ENCODE measurements at places on chromosomes 7 and 10. TPM values are rescaled to one million over a fixed set of nuclear protein-coding genes. Genes with fewer than 3 reads are reported as not detected.

GRCh38 chr10:91391920-91392319 lies 18.2 kb upstream of the HECTD2 start:
- H3K36me3 ChIP-seq, result no peaks in the 10 kb centered on the region
- no peak overlapping the region for H3K27ac ChIP-seq
- DNase-seq, result no peak

The ACHE gene
- total RNA-seq, result 0.20 TPM

- H3K4me3 ChIP-seq, result no peak overlapping the region
- peaks cover 19% of the 10 kb centered on the region for H3K4me1 ChIP-seq
- no peaks in the 10 kb centered on the region for H3K27me3 ChIP-seq
- no peak for DNase-seq
Observed at GRCh38 chr7:77794000-77794399, 4.2 kb downstream of the TMEM60 start.

- H3K27me3 ChIP-seq, result no peaks in the 10 kb centered on the region
- no peak overlapping the region for H3K27ac ChIP-seq
- H3K4me3 ChIP-seq, result no peak overlapping the region
- no peaks in the 10 kb centered on the region for H3K4me1 ChIP-seq
- no peaks in the 10 kb centered on the region for H3K36me3 ChIP-seq
- DNase-seq, result no peak
Observed at GRCh38 chr10:90986136-90986760, 65.4 kb upstream of the ANKRD1 start.

DNA sequence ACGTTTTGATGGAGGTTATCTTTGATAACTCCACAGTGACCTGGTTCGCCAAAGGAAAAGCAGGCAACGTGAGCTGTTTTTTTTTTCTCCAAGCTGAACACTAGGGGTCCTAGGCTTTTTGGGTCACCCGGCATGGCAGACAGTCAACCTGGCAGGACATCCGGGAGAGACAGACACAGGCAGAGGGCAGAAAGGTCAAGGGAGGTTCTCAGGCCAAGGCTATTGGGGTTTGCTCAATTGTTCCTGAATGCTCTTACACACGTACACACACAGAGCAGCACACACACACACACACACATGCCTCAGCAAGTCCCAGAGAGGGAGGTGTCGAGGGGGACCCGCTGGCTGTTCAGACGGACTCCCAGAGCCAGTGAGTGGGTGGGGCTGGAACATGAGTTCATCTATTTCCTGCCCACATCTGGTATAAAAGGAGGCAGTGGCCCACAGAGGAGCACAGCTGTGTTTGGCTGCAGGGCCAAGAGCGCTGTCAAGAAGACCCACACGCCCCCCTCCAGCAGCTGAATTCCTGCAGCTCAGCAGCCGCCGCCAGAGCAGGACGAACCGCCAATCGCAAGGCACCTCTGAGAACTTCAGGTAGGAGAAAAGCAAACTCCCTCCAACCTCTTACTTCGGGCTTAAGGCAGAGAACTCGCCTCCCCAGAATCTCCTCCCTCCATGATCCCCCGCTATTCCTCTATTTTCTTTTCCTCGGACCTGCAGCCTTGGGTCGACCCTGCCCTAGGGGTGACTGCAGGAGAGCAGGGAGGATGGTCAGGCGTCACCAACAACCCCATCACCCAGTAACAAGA lies at the start of gene SERPINE1:
Gene SERPINE1, plus strand, starts transcription at position 454 of the 809 bp plus-strand sequence. CDS start 1,290 bp downstream, outside the sequence.
- no peak within 1 kb of the TSS for H3K27ac ChIP-seq
- H3K27me3 ChIP-seq, result peaks cover 12% of the 10 kb centered on the region
- peaks cover 10% of the 10 kb centered on the region for H3K4me1 ChIP-seq
- peak within 1 kb of the TSS; percentile 30 for H3K4me3 ChIP-seq

- H3K36me3 ChIP-seq, result no peaks in the 10 kb centered on the region
- H3K27ac ChIP-seq, result no peak overlapping the region
- no peak for DNase-seq
- no peaks in the 10 kb centered on the region for H3K4me1 ChIP-seq
- no peak overlapping the region for H3K4me3 ChIP-seq
- no peaks in the 10 kb centered on the region for H3K27me3 ChIP-seq
Observed at GRCh38 chr10:91602868-91603568, 29.9 kb downstream of the PPP1R3C start.

The MRLN gene
- total RNA-seq, result not detected

DNA sequence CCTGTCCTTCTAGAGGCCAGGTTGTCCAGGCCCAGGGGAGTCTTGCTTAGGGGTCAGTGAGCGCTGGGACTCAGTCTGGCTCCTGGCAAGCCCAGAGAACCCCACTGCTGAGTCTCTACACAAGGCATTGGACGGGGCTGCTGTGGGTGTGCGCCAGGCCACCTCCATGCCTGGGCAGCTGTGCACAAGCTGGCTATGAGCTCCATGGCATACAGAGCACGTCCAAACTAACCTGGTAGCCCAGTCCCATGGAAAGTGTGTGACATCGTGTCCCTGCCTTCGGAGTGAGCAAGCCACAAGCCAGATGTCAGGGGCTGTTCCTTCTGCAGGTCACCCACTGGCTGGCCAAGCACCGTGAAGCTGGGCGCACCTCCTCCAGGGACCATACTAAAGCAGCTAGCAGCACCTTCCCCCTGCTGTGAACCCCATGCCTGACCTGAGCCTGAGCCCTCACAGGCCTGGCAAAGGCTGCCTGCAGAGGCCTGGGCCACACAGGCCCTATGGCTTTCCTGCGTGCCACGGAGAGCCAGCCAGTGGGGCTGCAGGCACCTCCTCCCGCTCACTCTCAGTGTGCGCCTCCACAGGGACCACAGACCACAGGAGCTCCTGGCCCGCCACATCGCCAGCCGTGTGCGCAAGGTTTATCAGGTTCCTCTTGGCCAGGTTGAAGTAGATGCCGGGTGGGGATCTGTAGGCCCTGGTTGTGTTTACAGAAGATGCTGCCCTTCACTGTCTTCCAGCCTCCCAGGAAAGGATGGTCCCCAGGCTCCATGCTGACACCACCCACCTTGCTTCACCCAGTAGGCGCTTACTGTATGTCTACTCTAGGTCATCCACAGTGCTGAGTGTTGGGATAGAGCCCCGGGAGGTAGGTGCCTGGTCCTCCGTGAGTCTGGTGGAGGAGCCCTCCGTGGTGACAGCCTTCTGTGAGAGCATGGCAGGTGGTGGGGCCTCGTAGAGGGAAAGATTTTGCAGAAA lies 219.7 kb downstream of the EBF3 start:
- no peak overlapping the region for H3K4me3 ChIP-seq
- no peak overlapping the region for H3K27ac ChIP-seq
- no peaks in the 10 kb centered on the region for H3K27me3 ChIP-seq
- no peaks in the 10 kb centered on the region for H3K36me3 ChIP-seq

- DNase-seq, result no peak
- H3K4me1 ChIP-seq, result no peaks in the 10 kb centered on the region
- no peak overlapping the region for H3K4me3 ChIP-seq
- no peaks in the 10 kb centered on the region for H3K27me3 ChIP-seq
Observed at GRCh38 chr7:137399827-137400823, 56.6 kb upstream of the PTN start.

GRCh38 chr7:149877890-149878522 lies 4.2 kb downstream of the ATP6V0E2 start:
- H3K36me3 ChIP-seq, result peaks cover 25% of the 10 kb centered on the region
- peaks cover 29% of the 10 kb centered on the region for H3K4me1 ChIP-seq
- no peak overlapping the region for H3K27ac ChIP-seq
- DNase-seq, result no peak
